T-helper 2 cell (primary cell): ENCODE measurements at places on chromosomes 2 and 18.

DNA sequence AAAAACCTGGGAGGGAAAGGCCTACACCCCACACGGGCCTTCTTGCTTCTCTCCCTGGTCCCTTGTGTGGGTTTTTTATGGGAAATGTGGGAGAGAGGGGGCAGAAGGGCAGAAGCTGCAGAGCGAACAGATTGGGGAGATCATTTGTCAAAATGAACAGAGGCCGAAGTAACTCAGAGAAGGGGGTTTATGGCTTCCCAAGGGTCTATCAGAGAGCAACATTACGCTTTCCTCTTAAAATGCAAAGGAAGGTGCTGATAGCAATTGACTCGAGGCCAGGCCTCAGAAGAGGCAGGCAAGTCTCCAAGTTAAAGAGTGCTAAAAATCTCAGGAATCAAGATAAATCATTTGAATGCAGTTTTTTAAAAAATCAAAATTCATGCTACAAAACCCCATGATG lies 101.5 kb downstream of the SGPP2 start:
- DNase-seq = no peak

- no peak for DNase-seq
Measured at GRCh38 chr2:158889135-158889853, 79.1 kb upstream of the TANC1 start.

DNA sequence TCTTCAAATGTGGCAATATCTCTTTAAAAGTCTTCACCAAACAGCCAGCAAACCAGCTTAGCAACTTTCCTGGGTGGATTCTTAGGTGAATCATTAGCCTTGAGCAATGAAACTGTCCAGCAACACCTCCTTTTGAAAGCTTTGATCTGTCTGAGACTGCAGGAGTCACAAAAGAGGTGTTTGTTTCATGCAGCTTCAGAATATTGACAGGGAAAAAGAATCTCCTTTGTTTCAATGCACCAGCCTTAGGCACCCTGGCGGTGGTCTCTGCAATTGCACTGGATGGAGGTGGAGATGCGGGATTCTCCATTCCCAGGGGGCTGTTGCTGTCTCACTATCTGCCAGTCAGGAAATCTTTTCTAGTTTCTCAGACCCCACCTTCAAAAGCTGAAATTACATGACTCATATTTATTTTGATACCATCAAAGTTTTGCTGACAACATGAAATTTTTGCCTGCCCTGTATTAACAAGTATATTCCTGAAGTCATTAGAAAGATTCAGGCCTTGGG lies 76.0 kb upstream of the DSG1 start:
- DNase-seq = no peak

DNA sequence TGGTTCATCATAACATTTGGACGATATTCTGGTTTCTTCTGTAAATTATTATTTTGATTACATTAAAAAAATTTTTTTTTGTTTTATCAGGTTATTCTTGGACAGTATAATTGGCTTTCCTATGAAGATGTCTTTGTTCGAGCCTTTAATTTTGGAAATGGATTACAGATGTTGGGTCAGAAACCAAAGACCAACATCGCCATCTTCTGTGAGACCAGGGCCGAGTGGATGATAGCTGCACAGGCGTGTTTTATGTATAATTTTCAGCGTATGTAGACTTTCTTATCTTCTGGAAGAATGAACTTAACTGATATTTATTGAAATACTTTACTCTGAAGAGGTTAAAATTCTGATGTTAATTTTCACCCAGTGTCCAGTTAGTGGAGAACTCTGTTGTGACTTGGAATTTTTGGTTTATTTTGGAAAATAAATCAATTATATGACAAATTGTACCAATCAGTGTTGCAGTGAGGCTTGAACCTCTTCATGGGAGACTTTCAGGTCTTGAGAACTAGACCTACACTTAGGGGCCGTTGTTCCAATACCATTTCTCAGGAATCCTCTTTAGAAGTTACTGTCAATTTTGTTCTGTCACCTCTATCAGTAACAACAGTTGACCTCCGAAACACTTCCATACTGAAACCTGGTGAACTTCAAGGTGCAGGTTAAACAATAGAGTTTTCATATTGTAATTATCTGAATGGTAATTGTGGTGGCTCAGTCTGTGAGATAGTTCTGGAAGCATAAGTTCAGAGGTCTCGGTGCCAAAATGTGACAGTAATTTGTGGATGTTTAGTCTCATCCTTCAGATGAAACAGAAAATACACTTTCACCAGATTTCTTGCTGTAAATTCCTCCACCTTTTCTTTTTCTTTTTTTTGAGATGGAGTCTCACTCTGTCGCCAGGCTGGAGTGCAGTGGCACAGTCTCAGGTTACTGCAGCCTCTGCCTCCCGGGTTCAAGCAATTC lies 55.7 kb downstream of the ACSL3 start:
- no peak for DNase-seq

GRCh38 chr2:43240766-43241150 lies 14.4 kb upstream of the ZFP36L2 start:
- no peak for DNase-seq

DNA sequence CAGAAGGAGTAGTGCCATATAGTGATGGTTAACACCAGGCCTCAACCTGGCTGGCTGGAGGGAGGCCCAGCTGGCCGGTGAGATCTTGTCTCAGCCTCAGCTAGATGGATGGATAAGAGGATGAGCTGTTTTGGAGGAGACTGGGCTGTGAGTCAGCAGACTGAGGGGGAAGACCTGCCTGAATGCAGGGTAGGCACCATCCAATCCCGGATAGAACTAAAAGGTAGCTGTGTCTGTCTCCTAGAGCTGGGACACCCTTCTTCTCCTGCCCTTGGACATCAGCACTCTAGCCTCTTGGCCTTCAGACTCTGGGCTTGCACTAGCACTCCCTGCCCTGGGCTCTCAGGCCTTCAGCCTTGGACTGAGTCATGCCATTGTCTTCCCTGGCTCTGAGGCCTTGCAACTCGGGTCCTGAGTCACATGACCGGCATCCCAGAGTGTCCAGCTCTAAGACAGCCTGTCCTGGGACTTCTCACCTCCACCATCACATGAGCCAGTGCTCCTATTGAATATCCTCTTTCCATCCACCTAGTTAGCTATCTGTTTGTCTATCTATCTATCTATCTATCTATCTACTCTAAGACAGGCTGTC lies 131.3 kb downstream of the TPO start:
- no peak for DNase-seq

- no peak for DNase-seq
Measured at GRCh38 chr2:201746551-201746950, 34.2 kb downstream of the ALS2 start.

DNA sequence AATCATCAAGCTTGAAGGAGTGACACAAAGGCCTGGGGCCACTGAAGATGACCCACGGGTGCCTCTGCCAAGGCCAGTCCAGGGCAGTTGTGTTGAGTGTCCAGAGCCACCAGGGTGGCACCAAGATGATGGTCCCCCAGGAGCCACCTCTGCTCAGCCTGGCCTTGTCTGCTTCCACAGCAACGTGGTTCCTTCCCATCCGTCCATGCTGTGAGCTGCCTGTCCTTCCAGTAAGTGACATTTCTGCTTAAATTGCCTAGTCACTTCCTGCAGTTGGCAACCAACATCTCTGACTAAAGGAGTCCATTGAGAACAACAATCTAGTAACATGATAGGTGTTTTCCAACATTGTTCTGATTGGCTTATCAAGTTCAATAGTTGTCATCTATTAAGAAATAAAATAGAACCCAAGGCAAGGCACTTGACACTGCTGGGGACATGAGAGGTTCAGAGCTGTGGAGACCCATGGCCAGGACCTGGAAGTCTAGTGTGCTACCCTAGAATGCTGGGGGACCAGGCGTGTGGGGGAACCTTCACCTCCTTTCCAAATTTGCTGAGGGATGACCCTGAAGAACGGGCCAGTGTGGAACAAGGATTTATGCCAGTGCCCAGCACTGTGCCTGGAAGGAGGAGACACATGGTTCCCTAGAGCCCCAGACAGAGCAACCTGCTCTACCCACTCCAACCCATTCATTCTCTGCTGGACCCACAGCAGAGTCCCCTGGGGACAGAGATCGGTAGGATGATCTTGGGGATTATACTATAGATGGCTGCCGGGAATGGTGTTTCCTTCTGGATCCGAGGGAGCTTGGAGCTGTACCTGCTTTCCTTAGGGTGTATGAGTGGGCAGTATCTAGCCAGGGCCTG lies 98.9 kb upstream of the EPC2 start:
- DNase-seq = no peak

- DNase-seq = no peak
Measured at GRCh38 chr2:10357193-10358169, 54.8 kb downstream of the HPCAL1 start.

GRCh38 chr2:85032621-85033020 lies 61.7 kb downstream of the KCMF1 start:
- no peak for DNase-seq

DNA sequence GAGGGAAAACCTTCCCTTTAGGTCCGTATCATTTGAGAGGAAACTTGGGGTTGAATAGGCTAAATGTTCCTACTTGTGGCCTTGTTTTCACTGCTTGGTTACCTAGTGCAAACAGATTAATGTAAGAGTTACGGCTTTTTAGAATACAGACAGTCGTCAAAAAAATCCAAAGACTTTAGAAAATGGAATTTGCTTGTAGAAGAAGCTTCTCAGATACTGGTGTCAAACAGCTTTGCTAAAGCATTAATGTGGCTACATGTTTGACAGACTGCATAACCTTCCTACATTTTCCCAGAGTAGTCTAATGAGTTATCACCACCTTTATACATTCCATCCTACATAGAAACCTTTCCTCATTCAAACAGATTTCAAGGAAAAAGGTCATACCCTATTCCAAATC lies 114.6 kb downstream of the FMNL2 start:
- DNase-seq = no peak
